Thyroid gland (tissue), 4 donors: ENCODE measurements at places on chromosomes 5 and 9. TPM values are rescaled to one million over a fixed set of nuclear protein-coding genes. Genes with fewer than 3 reads are reported as not detected.

OR1J2 gene
- total RNA-seq: not detected

KCNN2 gene
- not detected for total RNA-seq

PPP3R2 gene
- not detected for total RNA-seq

DNA sequence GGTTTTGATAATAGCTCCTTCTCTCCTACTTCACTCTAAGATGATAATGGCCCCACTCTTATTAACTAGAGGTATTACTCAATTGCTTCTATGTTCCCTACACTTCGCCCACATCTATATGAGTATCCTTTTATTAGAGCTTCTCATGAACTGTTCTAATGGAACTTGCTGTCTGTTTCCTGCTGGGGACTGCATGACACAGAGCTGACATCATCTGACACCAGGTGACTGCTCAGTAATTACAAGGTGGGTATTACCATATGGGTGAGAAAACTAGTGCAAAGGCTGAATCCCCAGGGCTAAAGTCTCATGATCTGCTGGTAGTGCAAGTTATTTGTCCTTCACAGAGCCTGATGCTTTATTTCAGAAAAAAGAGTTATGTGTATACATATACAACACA is 146.2 kb upstream of the PLCXD3 start:
- H3K27ac ChIP-seq: no peak overlapping the region
- H3K27me3 ChIP-seq: no peaks in the 10 kb centered on the region
- no peaks in the 10 kb centered on the region for H3K4me1 ChIP-seq
- DNase-seq: no peak
- H3K36me3 ChIP-seq: no peaks in the 10 kb centered on the region

DNA sequence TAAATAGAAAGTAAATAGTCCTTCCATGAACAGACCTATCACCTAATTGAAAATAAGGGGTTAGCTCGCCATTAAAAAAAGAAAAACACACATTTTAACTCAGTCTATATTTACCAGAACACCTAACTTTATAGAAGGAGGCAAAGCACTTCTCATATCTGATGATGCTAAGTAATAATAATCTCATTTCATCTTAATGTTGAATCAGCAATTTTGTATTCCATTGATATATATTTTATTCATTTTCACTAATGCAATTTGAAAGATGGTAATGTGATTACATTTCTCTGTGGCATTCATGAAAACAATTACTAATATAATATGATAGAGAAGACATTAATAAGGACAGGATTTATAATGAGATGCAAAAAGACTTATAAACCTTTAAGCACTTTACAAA is 276.7 kb downstream of the BNC2 start:
- no peak for DNase-seq
- H3K36me3 ChIP-seq: no peaks in the 10 kb centered on the region
- H3K4me1 ChIP-seq: no peaks in the 10 kb centered on the region
- H3K27ac ChIP-seq: no peak overlapping the region
- H3K27me3 ChIP-seq: no peaks in the 10 kb centered on the region

DNA sequence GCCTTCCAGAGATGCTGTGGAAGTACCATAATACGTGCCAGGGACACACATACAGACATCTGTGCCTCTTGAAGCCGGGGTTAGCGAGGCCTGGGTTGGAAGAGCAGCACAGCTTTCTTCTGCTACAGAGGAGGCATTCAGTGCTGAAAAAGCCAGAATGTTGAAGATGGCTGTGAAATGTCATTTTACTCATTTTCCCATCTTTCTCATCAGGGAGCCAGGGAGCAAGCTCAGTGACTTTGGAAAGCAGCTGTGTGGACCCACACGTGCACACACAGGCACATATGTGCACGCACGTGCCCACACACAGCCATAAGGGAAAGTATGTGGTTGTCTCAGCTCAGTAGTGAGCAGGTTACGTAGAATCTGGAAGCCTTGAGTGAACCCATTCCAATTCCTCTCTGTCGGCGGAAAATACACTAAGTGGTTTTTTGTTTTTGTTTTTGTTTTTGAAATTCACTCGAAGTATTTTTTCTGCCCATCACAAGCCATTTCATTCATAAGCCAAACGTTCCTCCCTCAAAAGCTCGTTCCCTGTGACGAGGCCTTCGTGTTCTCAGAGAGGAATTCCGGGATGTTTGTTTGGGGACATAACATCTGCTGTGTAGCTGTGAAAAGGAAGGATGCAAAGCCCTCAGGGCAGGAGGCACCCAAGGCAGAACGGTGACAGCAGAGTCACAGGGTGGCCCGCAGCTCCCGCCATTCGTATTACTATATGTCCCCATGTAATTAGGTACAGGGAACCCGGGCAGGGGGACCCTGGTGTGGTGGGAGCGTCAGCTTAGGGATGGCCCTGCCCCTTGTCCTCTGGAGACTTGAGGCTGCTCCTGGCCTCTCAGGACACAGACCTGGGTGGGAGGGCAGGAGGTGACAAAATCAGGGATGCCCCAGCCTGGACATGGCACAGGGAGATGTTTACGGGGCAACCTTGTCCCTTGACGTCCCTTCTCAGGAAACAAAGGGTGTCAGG is 29.0 kb upstream of the ANKRD33B start:
- H3K27me3 ChIP-seq: no peaks in the 10 kb centered on the region
- H3K4me3 ChIP-seq: no peak overlapping the region
- no peak overlapping the region for H3K27ac ChIP-seq
- no peaks in the 10 kb centered on the region for H3K36me3 ChIP-seq
- H3K4me1 ChIP-seq: no peaks in the 10 kb centered on the region
- no peak for DNase-seq

DNA sequence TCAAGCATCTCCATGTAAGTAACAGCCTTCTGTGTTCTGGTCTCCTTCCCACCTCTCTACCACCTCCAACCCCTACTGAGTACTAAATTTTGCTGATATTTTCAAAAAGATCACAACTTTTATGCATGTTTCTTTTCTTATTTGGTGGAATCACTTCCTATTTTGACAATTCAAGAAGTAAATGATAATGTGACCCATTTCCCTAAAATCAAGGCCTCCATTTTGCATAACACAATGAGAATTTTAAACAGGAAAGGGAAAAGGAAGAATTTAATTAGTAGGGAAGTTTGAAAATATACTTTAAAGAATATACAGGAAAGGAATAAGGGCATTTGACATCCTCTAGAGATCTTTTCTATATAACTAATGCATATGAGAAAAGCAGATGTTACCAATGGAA is 212.9 kb upstream of the RASA1 start:
- no peaks in the 10 kb centered on the region for H3K27me3 ChIP-seq
- DNase-seq: no peak
- H3K36me3 ChIP-seq: no peaks in the 10 kb centered on the region
- no peaks in the 10 kb centered on the region for H3K4me1 ChIP-seq

DNA sequence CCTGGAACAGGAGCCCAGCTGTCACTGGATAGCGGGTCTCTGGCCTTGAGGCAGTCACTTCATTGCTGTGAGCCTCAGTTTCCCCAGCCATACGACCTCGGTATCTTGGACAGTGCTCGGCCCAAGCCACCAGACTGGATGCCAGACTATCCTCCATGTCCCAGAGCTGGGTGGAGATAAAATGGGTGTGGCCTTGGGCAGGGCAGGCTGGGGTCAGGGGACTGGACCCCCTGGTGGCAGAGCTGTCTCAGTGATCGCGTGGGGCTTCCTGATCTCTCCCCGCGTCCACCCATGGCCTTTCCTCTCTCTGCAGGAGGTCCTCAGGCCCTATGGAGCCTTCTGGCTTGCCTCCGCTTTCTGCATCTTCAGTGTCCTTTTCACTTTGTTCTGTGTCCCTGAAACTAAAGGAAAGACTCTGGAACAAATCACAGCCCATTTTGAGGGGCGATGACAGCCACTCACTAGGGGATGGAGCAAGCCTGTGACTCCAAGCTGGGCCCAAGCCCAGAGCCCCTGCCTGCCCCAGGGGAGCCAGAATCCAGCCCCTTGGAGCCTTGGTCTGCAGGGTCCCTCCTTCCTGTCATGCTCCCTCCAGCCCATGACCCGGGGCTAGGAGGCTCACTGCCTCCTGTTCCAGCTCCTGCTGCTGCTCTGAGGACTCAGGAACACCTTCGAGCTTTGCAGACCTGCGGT is 10.0 kb downstream of the SLC2A8 start:
- no peak overlapping the region for H3K4me3 ChIP-seq
- peak overlapping the region; percentile 78 for H3K27ac ChIP-seq
- no peaks in the 10 kb centered on the region for H3K36me3 ChIP-seq
- no peak for DNase-seq
- no peaks in the 10 kb centered on the region for H3K27me3 ChIP-seq
- peaks cover 11% of the 10 kb centered on the region for H3K4me1 ChIP-seq

- no peak overlapping the region for H3K4me3 ChIP-seq
- H3K36me3 ChIP-seq: no peaks in the 10 kb centered on the region
- DNase-seq: no peak
- no peaks in the 10 kb centered on the region for H3K4me1 ChIP-seq
- H3K27ac ChIP-seq: no peak overlapping the region
Observed at GRCh38 chr9:101445353-101446029, 9.9 kb upstream of the ALDOB start.

GRCh38 chr5:138240650-138241385 is 27.7 kb upstream of the CDC23 start:
- no peaks in the 10 kb centered on the region for H3K36me3 ChIP-seq
- H3K27me3 ChIP-seq: no peaks in the 10 kb centered on the region
- no peak overlapping the region for H3K4me3 ChIP-seq
- no peak overlapping the region for H3K27ac ChIP-seq
- H3K4me1 ChIP-seq: peaks cover 8% of the 10 kb centered on the region
- DNase-seq: no peak

DNA sequence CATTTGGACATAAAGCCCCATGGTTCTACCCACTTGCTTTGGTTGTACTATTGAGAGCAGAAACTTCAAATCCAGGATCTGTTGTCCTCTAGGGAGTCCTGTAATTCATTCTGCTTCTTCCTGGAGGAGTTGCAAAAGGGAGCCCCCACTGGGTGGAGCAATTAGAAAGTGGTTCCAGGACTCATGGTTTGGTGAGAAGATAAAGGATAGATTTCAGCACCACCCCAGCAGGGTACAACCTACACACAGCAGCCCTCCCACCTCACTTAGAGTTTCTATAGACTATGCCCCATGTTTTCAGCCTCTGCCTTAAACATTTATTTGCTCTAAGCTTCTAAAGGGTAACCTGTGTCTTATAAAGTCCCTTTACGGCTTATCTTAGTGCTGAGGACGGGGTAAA is 112.6 kb upstream of the ARRDC3 start:
- no peak overlapping the region for H3K4me3 ChIP-seq
- H3K36me3 ChIP-seq: no peaks in the 10 kb centered on the region
- no peaks in the 10 kb centered on the region for H3K27me3 ChIP-seq
- no peak overlapping the region for H3K27ac ChIP-seq
- DNase-seq: no peak

DNA sequence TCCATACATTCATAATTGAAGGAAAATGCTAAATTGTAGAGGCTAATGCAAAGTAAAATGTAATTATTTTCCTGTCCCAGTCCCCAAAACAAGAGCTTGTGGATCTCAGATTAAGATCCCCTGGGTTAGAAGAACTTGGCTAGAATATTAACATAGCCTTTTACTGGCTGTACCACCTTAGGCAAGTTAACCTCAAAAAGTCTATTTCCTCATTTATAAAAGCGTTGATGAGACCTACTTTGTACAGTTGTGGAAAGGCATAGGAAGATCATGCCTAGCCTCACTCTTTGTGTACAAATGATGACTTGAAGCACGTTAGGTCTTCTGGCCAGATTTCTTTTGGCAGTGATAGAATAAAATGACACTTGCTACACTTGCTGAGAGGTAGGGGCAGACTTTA is 97.2 kb downstream of the F2RL2 start:
- DNase-seq: no peak
- H3K27ac ChIP-seq: no peak overlapping the region
- peaks cover 6% of the 10 kb centered on the region for H3K4me1 ChIP-seq
- H3K4me3 ChIP-seq: no peak overlapping the region

GRCh38 chr9:86975606-86976005 is 28.3 kb upstream of the GAS1 start:
- no peaks in the 10 kb centered on the region for H3K36me3 ChIP-seq
- no peak overlapping the region for H3K27ac ChIP-seq
- no peak overlapping the region for H3K4me3 ChIP-seq
- H3K27me3 ChIP-seq: no peaks in the 10 kb centered on the region

DNA sequence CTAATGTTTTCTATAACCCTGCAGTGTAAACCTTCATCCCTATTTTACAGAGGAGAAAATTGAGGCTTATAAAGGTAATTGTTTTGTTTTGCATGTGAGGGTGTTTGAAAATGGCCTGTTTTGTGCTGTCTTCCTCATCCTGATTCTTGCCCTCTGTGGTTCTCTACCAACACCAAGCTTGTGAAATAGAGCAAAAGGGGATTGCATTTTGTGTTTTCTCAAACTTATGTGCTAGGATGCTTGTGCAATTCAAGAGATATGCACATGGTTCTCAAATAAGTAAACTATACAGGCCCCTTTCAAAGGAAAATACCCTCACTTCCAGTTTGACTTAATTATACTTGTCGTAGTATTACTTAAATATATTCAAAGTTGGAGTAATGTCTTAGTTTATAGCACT is 17.2 kb downstream of the PAM start:
- no peak overlapping the region for H3K27ac ChIP-seq
- no peak overlapping the region for H3K4me3 ChIP-seq
- no peak for DNase-seq
- H3K36me3 ChIP-seq: no peaks in the 10 kb centered on the region
- no peaks in the 10 kb centered on the region for H3K4me1 ChIP-seq

- no peak for DNase-seq
- no peak overlapping the region for H3K4me3 ChIP-seq
- no peak overlapping the region for H3K27ac ChIP-seq
Observed at GRCh38 chr9:34384368-34385165, 7.9 kb upstream of the MYORG start.

GRCh38 chr9:126147186-126147935 is 179.3 kb upstream of the MVB12B start:
- H3K36me3 ChIP-seq: no peaks in the 10 kb centered on the region
- no peaks in the 10 kb centered on the region for H3K27me3 ChIP-seq
- no peak for DNase-seq
- no peaks in the 10 kb centered on the region for H3K4me1 ChIP-seq
- no peak overlapping the region for H3K27ac ChIP-seq
